HuH-7.5 (cell line): ENCODE measurements at places on chromosomes 2 and 18.
A peak's percentile ranks its signal among the peaks of the same experiment; 100 is the strongest.

- DNase-seq, result no peak
These were observed 479.7 kb upstream of the ID2 start for GRCh38 chr2:8202132-8202531.

- no peak for DNase-seq
These were observed 34.2 kb upstream of the NDUFV2 start for GRCh38 chr18:9068346-9068745.

- DNase-seq, result no peak
These were observed 226.4 kb upstream of the NRXN1 start for GRCh38 chr2:51258301-51258700.

- no peak for DNase-seq
These were observed 3.1 kb downstream of the EFR3B start for GRCh38 chr2:25044990-25045389.

- no peak for DNase-seq
These were observed 70.0 kb downstream of the EXOC6B start for GRCh38 chr2:72755647-72756423.

- no peak for DNase-seq
These were observed 25.8 kb downstream of the BIN1 start for GRCh38 chr2:127080938-127081755.

- DNase-seq, result peak; percentile 27
These were observed 683 bp upstream of the DNAJC27 start for GRCh38 chr2:24972315-24972961.

DNA sequence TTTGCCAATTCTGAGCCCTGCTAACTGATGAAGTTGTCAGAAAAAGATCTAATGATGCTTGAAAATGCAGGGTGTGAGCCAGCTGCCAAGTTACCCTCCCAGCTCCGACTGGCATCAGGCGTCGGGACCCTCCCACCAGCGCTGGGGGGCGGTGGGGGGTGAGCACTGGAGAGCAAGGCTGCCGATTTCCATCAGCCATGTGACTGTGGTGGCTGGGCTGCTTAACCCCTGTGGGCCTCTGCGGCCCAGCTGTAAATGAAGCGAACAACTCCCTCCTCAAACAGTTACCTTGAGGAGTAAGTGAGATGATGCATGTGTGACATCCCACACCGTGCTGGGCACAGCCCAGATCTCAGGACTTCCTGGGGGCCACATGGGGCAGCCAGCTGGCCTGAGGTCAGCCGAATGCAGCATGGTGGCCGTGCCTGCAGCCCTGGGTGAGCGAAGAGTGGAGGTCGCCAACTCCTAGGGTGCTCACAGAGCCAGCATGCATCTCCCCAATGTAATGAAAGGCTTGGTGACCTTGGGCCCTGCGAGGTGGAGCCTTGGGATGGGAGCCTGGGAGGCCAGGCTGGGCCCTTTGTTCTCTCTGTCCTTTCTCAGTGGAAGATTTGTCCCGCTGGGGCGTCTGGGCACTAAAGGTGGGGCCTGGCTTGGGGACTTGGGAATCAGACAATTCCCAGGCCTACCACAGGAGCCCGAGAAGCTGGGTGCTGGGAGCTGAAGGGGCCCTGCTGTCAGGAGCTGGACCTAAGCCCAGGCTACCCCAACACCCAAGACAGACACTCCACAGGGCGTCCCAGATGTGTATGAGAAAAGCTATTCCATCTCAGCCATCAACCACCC is 25.1 kb downstream of the CIB4 start:
- no peak for DNase-seq

DNA sequence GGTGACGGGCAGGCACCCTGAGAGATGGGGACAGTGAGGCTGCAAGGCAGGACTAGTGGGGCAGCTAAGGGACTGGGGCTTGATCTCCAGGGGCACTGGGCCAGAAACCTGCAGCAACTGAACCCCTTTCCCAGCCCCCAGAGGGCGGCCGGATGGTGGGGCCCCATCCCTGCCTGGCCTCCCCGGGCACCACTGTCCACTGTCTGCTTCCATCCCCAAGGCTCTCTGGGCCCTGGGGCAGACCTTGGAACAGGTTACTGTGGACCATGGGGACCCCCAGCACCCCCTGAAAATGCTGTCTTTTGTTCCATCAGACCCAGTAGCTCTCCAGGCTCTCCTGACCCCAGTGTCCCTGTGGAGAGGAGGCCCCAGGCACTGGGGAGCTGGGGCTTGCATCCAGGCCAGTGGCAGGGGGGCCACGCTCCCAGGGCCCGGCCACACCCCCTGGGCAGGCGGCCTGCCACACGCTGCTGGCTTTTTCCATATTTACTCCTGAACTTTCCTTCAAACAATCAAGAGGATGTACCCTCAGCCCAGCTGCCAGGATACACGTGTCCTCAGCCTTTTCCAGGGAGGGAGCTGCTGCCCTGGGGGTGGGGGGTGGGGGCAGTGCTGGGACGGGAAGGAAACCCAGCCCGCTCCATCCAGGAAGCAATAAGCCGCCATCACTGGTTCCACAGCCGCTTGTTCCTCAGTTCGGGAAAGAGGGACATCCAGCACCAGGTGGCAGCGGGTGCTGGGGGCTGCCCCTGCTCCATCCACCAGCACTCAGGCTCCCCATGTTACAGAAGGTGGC is 102.3 kb upstream of the ODC1 start:
- DNase-seq, result no peak

GRCh38 chr2:197185676-197186075 is 124.9 kb downstream of the ANKRD44 start:
- DNase-seq, result no peak

DNA sequence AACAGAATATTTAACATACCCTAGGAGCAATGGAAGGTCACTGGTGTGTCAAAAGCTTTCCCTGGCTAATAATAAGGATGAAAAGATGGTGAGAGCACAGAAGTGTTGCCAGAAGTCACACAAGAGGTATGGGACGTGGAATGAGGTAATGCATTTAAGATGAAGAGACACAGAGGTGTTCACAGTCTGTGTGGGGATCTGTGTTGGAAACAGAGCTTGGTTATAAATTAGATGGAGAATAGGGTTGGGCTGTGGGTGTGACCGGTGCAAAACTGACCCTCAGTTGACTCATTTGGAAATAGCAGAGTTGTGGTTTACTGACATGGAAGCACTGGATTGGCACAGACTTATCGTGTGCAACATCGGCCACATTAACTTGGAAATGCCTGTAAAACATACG is 372.5 kb downstream of the SATB2 start:
- DNase-seq, result no peak

DNA sequence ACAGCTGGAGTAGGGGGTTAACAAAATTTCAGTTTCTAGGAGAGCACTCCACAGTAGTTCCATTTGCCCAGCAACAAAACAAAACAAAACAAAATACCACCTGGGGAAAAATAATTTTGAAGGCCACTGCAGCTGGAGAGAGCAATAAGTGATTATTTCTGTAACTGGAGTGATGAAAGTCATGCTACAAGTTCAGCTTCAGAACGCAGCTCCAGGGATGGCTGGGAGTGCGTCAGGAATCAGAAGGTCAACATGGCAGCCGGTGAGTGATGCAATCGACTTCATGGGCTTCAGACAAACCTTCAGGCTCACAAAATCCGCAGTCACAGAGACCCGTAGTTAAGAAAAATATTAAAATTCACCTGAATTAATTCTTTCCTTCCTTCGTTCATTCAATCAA is 41.0 kb downstream of the ABHD3 start:
- no peak for DNase-seq

DNA sequence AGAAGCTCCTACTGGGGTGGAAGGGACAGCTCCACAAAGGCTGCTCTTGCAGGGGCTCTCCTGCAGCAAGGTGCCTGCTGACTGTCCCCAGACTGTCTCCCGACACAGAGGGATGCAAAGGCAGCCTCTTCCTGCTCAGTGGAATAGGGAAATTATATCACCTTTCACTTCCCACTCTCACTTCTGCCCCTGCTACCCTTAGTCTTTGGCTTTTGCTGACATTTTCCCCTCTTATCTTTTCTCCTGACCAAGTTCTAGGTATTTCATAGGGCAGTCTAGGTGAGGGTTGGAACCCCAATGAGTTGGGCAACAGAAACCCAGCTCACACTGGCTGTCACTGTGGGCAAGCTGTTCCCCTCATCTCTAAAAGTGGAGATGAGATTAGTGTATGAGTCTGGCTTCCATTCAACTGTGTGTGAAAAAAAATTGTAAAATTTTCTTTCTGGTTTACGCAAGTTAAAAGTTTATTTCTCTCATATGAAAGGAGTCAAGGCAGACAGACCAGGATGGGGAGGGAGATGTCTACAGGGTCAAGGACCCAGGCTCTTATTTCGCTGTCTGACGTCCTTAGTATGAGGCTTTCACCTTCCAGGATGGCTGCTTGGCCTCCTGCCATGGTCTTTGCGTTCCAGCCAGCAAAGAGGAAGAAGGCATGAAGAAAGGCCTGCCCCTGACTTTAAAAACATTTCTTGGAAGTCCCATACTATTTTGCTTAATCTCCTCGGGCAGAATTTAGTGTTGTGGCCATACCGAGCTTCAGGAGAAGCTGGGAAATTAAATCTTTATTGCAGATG is 7.5 kb upstream of the MOCOS start:
- no peak for DNase-seq

- DNase-seq, result no peak
These were observed 11.9 kb downstream of the PIK3C3 start for GRCh38 chr18:41966943-41967342.

GRCh38 chr2:182980115-182980514 is 58.1 kb downstream of the NCKAP1 start:
- no peak for DNase-seq

GRCh38 chr2:72780477-72780876 is 45.4 kb downstream of the EXOC6B start:
- no peak for DNase-seq

GRCh38 chr18:73099759-73100158 is 232.0 kb upstream of the NETO1 start:
- DNase-seq, result no peak

GRCh38 chr2:240134466-240134865 is 1.6 kb downstream of the COPS9 start:
- DNase-seq, result no peak

DNA sequence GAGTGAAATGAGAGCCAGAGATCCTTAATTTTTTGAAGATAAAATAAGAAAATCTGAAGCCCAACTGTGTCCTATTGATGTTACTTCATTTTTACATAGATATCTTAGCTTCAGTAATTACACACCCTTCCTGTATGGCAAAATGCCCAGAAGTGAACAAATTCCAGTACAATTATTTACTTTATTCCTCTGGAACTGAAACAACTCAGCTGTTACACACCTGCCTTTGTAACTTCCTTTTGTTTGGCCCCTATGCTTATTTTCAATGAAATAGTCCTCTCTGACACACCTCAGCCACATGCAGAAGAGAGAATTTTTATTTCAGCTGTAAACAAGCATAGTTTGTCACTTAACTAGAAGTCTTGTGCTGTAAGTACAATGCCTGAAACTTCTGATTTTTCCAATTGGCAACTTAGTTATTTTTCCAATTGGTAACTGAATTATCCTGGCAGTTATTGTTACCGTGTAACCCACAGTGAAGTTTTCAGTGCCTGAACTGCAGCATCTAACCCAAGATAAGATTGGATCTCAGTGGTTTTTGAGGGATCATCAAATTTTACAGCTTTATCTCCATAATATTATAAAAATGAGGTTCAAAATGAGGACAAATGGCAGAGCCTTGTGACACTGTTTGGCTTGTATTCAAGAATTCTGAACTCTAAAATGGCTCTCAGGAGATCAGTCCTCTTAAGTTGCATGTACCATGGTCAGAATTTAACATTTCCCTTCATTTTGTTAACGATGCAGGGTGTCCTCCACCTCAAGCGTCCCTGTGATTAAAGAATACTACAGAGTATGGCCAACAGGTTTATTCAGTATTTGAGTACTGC is 82.6 kb downstream of the PKP4 start:
- no peak for DNase-seq

DNA sequence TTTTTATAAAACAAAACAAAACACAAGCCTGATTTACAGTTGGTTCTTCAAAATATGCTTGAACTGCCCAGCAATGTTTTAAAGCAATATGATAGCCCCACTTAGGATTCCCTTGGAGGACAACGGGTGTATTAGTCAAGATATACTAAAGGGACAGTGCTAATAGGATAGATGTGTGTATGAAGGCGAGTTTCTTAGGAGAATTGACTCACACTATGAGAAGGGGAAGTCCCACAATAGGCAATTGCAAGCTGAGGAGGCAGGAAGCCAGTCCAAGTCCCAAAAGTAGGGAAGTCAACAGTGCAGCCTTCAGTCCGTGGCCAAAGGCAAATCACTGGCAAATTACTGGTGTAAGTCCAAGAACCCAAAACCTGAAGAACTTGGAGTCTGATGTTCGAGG is 167.9 kb downstream of the CBLN2 start:
- DNase-seq, result no peak

GRCh38 chr2:176483901-176484568 is 214.8 kb downstream of the MTX2 start:
- no peak for DNase-seq

DNA sequence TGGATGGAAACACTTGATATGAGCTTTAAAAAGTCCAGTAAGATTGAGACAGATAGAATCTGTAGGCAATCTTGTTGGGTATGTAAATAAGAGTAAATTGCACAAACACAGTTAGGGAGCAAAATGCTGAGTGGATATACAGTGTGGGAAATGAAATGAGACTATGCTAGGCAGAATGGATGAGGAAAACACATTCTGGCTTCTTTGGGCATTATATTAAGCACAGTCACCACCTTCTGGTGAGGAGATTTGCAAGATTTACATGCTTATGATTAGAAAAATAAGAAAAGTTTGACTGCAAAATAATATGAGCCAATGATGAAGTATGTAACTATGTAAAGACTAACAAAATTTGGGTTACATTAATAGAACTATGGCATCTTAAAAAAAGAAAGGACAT is 2165.0 kb upstream of the CELF4 start:
- no peak for DNase-seq

GRCh38 chr2:161283926-161284325 is 24.3 kb upstream of the PSMD14 start:
- no peak for DNase-seq

DNA sequence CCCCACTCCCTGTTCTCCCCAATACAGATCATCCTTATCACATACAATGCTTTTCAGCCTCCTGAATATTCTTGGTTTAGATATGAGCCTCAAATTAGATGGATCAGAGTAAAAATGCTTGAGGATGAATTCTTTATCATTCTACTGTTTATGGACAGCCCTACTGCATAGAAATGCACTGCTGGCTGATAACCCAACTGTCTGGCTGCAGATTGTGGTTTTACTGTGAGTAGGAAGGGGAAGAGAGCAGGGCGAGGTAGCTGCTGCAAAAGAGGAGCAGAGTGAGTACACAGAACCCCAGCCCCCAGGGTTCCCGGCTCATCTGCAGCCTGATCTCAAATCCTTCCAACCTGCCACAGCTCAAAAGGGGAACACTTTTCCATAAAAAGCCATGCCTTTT is 29.4 kb upstream of the NCOA1 start:
- DNase-seq, result no peak

DNA sequence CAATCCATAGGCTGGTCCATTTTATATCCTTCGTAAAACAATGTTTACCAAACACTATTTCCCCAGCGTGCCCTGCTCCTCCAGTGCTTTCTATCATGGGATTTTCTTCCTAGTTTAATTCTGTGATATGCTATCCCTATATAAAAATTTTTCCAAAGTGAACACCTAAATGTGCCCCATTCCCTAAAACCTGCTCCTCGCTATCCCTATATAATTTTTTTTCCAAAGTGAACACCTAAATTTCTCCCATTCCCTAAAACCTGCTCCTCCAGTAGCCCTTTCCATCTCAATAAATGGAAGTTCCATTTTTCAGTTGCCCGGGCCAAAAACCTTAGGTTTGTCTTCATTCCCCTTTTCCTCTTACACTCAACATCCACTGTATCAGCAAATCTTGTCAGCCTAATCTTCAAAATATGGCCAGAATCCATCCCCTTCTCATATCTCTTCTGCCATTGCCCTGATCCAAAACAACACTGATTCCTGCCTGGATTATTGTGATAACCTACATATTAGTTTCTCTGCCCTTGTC is 26.1 kb downstream of the APOB start:
- DNase-seq, result no peak

GRCh38 chr2:168217920-168218319 is 29.5 kb downstream of the STK39 start:
- no peak for DNase-seq
